ENCODE measurements at places on chromosomes 16 and 17.

DNA sequence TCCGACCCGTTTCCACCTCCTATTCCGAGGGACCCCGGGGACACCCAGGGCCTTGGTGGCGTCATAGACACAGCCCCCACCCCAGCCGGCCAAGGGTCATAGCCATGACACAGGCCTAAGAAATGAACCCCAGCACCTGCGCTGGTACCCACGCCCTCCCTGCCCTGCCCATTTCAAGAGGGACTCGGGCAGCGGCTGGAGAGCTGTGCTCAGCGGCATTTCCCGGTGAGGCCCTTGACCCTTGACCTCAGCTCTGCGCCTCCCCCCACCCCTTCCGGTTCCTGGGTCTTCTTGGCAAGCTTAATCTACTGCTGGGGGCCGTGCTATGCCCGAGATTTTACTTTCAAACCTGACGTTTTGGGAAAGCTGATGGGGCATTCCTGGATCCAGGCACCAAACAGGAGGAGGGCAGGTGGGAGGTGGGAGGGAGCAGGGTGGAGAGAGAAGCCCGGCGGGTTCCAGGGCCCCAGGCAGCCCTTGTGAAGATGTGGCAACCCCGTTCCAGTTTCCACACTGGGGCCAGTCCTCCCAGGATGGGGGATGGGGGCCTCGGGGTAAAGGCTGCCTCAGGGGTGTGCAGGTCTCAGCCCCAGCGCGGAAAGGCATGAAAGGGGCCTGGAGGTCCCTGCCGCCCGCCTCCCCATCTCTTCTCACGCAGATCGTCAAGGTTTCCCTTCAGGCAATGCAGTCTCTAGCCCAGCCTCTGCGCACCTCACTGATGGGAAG is at the start of gene SLC22A31:
Gene SLC22A31, minus strand, starts transcription at position 414 of the 726 bp plus-strand sequence. Its CDS starts 36 bp downstream, at position 378.
- peak; percentile 56 for DNase-seq

DNA sequence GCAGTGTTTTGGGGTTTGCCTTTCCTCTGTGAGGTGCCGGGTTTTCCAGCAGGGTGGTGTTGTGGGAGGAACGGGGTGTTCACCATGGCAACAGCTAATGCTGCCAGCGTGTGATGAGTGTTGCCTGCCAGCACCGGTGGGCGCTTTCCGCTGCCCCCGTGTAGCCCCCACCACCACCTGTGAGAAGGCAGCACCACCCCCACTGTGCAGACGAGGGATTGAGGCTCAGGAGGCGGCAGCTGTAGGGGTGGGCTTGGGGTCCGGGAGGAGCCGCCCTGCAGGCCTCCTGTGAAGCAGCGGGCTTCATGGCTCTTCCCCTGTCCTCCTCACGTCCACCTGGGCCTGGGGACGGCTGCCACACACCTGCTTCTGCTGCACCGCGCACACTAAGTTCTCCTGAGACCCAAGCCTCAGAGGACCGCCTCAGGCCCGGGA is 5.2 kb downstream of the RAB40C start:
- no peak for DNase-seq

DNA sequence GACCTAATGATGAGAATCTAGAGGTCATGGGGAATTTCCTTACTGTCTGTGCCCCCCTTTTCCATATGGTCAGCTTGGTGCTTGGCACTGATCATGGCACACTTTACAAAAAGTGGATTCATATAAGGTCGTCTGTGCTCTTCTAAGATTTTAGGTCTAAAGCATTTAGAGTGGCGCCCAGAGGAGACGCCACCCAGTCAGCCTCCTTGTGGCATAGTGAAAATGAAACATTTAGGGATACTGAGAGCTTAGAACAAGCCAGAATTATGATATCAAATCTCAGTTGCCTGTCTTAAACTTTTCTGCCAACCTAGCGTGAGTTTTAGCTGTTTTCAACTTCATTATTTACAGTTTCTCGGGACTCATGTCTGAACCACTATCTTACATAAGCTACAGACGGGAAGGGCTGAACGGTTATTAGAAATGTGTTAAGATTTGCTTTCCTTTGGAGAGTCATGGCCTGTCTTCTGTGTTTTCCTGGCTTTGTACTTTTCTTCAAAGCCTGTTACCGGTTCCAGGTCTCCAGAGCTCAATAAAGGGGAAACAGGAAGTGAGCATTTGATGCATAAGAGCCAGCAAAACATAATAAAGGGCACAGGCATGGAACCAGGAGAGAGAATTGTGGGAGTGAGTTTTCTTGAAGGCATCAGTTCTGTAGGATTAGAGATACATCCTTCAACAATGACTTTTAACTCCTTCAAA is 13.7 kb downstream of the ZNRF1 start:
- DNase-seq = no peak

GRCh38 chr16:10906482-10906881 is 29.5 kb downstream of the CIITA start:
- DNase-seq = no peak

GRCh38 chr16:28167221-28167620 is 44.5 kb downstream of the XPO6 start:
- DNase-seq = no peak

GRCh38 chr17:47615766-47616424 is 33.8 kb upstream of the KPNB1 start:
- DNase-seq = no peak

GRCh38 chr16:55666012-55666411 is 10.2 kb downstream of the SLC6A2 start:
- DNase-seq = no peak

DNA sequence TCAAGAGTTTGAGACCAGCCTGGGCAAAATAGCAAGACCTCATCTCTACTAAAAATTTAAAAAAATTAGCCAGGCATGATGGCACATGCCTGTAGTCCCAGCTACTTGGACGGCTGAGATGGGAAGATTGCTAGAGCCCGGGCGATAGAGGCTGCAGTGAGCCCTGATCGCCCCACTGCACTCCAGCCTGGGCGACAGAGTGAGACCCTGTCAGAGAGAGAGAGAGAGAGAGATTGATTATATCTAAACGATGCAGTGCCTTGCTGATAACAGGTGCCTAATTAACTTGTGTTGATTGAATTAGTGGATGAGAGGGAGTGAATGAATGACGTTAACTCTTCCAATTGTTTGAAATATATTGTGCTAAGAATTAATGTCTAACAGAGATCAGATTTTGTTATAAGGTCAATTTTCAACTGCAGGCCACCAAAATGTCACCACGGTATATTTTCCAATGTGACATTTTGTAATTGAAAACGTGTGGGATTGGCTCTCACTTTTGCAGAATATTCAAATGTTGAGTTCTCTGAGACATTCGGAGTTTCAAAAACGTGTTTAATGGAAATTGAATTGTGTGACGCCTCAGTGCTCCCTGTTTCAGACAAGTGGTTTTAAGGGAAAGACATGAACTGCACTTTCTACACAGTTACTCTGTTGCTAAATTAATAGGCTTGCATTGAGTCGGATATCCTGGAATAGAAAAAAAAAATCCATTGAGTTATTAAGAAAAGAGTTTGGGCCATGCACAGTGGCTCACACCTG is 53.6 kb downstream of the ABAT start:
- no peak for DNase-seq

GRCh38 chr16:51526621-51527020 is 375.6 kb upstream of the SALL1 start:
- DNase-seq = no peak

- no peak for DNase-seq
These were observed 22.4 kb downstream of the SLC7A5 start for GRCh38 chr16:87846705-87847466.
